ENCODE measurements at places on chromosomes 2 and 18.

GRCh38 chr2:46893269-46893939 is 22.2 kb downstream of the MCFD2 start:
- DNase-seq, result no peak

DNA sequence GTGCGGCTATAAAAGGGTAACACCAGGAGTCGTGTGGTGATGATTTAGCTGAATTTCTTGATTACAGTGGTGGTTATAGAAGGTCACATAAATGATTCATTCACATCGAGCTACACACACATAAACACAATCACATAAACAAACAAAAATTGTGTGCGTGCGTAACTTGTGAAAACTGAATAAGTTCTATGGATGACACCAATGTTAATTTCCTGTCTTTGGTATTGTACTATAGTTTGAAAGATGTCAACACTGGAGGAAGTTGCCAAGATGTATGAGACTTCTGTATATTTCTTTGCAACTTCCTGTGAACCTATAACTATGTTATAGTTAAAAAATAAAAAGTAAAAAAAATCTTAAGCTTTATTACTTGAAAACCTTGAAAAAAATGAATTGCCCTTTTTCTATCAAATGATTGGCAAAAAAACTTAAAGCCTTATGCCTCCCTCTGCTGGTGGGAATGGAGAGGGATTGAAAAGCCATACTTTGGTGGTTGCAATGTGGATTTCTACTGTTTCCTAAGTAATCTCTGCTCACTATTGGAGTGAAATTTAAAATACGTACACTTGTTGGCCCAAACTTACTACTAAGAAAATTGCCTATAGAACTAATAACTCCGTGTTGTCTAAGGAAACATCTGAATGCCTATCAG is 227.7 kb downstream of the RPIA start:
- DNase-seq, result no peak

DNA sequence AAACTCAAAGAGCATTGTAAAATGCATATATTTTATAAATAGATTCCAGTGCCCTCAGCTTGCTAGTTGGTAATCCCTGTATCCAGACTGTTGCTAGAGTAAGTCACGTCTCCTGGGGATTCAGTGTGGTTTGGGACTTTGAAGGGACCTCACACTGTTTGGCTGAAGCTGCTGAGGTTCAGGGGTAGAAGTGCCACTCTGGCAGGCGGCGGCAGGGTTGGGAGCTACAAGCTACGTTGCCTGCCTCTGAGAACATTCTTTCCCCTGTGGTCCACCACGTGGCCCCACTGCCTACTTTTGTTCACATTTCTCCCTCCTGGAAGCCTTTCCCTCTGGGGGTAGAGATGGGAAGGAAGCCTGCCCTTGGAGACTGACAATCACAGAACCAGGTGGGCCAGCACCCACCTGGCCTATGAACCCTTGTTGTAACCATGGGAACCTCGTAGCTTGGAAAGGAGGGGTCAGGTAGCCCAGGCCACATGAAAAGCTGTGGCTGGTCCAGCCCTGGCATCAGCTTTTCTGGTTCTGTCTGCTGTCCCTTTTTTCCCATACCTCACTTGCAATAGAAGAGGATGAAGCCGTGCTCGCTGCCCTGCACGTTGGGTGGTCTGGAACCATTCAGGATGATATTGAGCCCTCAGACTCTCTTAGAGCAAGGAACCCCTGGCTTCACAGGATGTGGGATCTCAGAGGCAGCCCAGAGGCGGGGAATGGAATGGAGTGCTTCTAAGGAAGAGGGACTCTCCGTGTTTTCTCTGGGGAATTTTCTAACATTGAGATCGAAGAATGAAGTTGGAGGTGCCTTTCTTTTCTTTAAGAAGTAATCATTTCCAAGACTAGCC is 2.9 kb downstream of the RNF144A start:
- DNase-seq, result no peak

DNA sequence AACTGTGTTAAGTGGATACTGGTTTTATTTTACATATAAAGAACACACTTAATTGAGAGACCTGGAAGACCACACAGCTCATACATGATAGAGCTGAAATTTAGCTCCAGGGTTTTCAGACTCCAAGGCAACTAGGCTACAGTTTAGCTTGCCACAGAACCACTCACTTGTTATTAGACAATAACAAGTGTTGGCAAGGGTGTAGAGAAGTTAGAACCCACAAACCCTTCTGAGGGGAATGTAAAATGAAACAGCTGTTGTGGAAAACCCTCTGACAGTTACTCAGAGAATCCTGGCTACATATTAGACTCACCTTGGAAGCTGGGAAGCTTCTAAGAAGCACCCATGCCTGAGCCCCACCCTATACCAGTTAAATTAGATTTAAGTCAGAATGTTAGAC is 75.3 kb downstream of the MAP3K20 start:
- no peak for DNase-seq

DNA sequence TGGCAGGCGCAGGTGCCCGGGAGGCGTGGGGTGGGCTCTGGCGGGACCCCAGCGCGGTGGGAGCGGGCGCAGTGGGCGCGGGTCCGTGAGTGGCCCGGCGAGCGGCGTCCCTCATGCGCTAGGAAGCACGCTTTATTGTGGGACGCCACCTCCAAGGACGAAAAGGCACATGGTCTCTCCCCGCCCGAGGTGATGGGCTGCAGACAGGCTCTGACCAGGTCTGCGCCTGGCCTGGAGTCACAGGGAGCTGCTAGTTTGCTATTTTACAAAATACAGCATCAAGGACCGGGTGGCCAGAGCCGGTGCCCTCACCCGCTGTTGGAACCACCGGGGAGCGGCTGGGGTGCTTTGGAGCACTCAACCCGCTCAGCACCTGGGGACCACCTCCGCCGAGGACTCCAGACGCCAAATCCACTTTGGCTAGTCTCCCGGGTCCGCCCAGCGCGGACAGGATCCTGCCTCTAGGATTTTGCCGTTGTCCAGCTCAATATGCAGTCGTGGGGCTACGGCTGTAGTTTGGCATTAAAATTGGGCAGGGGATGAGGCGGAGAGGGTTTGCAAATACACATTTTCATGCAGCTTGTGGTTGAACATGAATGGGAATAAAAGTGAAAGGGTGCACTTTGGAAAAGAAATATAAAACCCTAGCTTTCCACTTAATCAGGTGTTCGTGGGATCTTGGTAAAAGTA is 65.4 kb downstream of the LRRFIP1 start:
- DNase-seq, result no peak

DNA sequence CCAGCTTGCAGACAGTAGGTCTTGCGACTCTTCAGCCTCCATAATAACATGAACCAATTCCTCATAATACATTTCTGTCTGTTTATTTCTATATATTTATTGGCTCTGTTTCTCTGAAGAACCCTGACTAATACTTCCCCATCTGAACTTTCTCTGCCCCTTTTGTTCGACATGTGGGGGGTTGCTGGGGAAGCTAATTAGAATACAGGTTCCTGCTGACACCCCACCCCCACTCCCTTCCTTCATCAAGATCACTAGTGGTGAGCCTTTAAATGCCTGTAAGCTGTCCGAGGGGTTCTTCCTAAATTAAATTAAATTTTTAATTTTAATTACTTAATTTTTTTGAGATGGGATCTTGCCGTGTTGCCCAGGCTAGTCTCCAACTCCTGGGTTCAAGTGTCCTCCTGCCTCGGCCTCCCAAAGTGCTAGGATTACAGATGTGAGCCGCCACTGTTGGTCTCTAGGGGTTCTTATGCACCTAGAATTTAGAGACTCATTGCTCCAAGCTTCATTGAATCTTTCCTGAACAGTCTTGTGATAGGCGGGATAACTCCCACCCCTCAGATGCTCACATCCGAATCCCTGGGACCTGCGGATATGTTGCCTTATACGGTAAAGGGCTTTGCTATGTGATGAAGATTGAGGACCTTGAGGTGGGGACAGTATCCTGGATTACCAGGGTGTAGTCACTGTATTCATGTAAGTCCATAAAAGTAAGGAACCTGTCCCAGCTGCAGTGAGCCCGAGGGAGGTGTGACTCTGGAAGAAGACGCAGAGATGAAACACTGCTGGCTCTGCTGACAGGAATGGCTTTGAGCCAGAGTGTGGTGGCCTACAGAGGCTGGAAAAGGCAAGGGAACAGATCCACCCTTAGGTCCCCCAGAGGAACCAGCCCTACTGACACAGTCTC is 26.2 kb downstream of the HPCAL1 start:
- no peak for DNase-seq

DNA sequence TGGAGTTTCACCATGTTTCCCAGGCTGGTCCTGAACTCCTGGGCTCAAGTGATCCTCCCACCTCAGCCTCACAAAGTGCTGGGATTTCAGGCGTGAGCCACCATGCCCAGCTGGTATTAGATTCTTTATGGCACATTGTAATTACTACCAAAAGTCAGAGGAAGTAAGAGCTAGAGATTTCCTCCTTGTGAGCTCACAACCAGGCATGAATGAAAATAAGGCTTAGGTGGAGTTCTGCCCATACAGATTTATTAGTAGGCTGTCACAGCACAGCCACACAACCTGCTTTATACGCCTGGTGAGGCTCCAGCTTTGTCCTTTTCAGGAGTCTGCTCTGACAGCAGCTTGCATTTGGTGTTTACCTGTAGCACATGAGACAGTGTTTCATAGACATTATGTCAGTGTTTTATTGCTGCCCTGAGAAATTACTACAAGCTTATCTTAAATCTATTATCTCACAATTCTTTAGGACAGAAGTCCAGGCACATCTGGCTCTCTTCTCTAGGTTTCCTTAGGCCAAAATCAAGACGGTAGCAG is 156.6 kb downstream of the TANC1 start:
- no peak for DNase-seq

DNA sequence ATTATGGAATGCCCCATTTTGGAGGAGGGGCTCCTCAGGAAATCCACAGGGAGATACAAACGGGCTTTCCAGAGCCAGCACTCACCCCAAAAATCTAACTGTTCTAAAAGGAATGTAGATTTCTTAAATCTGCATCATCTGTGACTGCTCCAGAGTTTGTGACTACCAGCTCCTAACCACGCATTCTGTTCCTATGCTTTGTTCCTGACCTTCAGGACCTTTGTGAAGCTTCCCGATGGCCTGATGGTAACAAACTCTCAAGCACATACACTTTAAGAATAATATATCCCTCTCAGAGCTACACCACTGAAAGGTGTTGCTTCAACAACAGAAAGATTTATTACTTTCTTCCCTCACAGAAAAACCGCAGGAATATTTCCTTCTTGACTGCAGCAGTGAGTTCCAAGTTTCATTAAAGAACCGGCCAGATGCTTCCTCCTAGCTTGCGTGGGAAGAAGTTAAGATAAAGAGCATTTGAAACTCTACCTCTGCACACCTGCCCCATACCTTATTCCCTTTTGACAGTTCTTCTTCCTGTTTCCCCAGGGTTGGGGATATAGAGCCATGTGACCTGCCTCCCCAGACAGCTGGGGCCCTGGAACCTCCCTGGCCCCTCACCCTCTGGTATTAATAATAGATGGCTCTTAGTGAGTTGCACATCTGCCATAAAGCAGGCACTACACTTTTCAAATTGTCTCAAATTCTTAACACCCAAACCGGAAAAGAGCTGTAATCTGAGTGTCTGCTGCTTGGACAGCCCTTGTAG is 40.2 kb upstream of the EML4 start:
- DNase-seq, result no peak

- no peak for DNase-seq
Observed at GRCh38 chr2:216164576-216164975, 55.4 kb downstream of the XRCC5 start.

DNA sequence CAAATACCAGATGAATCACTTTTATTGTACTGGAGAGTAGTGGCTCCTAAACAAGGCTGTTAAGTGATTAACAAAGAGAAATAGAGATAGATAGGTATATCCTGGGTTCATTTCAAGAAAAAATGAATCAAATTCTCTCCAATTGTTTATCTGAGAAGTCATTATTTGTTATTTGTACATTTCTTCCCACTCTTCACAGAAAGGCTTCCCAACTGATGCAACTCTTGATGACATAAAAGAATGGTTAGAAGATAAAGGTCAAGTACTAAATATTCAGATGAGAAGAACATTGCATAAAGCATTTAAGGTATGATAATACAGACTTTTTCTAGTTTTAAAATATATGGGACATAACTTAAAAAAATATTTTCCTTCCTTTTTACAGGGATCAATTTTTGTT is 7.9 kb downstream of the SSB start:
- DNase-seq, result no peak

- DNase-seq, result no peak
Observed at GRCh38 chr2:10688921-10689807, 611 bp downstream of the NOL10 start.

DNA sequence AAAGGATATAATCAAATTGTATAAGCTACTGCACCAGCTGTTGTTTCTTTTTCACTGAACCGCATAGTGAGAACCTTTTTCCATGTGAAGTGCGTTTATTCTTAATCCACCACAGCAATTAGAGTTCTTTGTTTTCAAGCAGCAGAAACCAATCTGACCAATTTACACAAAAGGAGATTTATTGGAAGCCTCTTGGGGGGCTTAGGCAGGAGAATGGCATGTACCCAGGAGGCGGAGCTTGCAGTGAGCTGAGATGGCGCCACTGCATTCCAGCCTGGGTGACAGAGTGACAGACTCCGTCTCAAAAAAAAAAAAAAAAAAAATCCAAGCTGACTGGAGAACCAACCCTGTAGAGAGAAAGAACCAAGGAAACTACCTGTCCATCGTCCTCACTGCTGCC is 10.0 kb downstream of the ADNP2 start:
- DNase-seq, result no peak
